AG10803 (cell line): ENCODE measurements at places on chromosomes 4 and X.

GRCh38 chr4:179755322-179755721 lies 2313.1 kb upstream of the AGA start:
- no peak for DNase-seq

- no peak for DNase-seq
These were observed 131.6 kb upstream of the GRID2 start for GRCh38 chr4:92172203-92172602.

DNA sequence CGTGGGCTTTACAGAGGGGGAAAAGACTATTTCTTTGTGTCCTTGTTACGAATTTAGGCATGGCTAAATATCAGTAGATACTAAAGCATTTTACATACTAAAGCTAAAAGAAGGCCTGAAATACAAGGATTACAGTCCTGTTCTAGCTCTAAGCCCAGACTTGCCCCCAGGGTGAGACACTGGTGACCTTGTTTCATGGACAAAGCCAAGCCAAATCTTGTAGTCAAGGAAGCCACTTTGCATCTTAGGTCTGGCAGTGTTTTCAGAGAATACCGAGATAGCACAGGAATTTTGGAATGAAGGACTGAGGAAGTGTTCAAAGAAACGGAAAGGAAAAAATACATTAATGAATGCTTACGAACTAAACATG lies 733 bp upstream of the G3BP2 start:
- DNase-seq = no peak

DNA sequence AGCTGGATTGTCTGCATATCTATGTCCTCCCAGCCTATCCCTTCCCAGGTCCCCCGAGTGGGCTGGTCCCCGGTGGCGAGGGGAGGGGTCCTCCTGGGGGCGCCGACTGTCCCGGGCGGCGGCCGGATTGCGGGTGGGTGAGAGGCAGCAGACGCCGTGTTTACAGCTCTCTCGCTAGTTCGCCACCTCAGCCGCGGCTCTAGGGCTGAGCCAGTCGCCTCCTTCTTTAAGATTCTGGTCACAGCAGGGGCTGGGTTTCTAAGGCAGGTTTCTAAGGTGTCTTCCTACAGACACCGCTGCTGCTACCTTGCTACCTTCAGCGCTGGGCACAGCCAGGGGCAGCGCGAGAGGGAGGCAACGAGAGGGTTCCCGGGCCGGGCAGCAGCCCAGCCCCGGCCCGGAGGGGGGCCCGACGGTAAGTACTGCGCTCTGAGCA lies 57.2 kb downstream of the FRMPD3 start:
- no peak for DNase-seq

DNA sequence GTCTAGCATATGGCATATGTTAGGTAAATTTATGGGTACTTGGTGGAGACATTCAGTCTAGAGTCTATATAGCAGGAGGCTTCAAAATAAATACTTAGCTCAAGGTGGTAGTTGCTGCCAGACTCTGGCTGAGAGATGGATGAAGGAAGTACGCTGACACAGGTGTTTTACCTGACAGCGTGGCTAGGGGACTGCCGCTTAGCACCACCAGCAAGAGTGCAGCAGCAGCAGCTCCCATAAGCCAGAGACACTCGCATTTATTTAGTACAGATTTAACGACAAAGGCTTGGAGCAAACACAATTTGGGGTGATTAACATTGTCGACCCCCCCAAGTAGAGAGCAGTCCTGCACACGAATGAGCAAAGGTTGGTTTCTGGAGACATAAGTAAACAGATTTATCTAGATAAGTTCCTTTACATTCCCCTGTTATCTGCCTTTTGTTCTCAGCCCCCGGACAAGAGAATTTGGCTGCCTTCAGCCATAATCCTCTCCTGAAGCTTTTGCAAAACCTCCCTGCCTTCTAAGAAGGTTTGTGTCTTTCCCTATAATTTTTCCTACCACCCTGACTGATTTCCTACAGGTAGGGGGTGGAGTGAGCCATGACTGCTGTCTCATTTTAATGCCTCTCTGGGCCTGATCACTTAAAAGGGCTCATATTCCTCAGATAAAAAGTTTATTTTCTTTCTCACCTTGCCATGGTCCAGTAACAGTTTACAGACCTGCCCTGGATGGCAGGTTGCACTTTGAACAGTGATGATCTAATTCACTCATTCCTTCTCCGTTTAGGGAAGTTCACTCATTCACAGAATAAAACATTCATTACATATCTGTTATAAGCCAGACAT lies 64.6 kb downstream of the RHOH start:
- no peak for DNase-seq

DNA sequence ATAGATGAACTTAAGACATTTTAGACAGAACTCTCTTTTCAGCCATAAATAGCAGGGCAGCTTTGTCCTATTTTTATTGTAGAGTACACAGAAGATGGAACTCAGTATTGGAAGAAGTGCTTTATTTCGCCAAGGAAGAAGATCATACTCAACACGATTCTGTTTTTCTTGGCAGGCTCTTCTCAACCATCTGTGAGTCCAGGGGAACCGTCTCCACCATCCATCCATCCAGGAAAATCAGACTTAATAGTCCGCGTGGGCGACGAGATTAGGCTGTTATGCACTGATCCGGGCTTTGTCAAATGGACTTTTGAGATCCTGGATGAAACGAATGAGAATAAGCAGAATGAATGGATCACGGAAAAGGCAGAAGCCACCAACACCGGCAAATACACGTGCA lies 37.6 kb downstream of the KIT start:
- no peak for DNase-seq

GRCh38 chr4:78543424-78544125 lies 8.0 kb upstream of the ANXA3 start:
- no peak for DNase-seq
